Activated T-cell treated with anti-CD3 and anti-CD28 coated beads, Interleukin-2, amount 50 U/mL, for 72 hours (primary cell): ENCODE measurements at places on chromosomes 12 and 14.

DNA sequence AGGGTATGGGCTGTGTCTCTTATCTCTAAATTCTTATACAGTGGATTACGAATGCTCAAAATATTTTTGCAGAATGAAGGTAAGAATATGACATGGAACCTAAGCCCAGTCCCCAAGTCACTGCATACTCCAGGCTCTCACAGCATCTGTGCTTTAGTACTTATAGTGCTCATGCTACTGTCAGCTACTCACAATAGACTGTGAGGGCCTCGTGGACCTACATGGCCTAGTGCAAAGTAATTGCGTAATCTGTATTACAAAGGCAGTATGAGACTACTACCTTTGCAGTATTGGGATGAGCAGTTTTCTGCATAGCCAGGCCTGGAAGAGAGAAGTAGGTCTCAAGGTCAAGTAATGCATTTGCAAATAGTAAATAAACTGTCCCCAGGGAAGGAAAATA is 27.9 kb downstream of the VWF start:
- DNase-seq: no peak

- no peak for DNase-seq
Observed at GRCh38 chr12:64219145-64219544, 3.0 kb downstream of the KICS2 start.

DNA sequence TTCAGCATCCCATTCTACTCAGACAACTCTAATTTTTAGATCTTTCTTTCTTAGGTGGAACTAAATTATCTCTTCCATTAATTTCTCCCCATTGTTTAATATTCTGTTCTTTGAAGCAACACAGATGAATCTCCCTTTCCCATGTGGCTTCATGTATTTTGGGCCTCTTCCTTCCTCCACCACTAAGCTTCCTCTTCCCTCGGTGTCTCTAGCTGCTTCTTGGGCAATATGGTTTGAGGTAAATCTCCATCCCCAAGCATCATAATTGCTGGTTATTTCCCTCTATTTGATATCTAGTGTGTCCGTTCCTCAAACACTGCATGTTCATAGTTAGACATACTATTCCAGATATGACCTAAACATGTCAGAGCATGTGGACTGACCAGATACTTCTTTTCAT is 119.2 kb downstream of the PELI2 start:
- no peak for DNase-seq

DNA sequence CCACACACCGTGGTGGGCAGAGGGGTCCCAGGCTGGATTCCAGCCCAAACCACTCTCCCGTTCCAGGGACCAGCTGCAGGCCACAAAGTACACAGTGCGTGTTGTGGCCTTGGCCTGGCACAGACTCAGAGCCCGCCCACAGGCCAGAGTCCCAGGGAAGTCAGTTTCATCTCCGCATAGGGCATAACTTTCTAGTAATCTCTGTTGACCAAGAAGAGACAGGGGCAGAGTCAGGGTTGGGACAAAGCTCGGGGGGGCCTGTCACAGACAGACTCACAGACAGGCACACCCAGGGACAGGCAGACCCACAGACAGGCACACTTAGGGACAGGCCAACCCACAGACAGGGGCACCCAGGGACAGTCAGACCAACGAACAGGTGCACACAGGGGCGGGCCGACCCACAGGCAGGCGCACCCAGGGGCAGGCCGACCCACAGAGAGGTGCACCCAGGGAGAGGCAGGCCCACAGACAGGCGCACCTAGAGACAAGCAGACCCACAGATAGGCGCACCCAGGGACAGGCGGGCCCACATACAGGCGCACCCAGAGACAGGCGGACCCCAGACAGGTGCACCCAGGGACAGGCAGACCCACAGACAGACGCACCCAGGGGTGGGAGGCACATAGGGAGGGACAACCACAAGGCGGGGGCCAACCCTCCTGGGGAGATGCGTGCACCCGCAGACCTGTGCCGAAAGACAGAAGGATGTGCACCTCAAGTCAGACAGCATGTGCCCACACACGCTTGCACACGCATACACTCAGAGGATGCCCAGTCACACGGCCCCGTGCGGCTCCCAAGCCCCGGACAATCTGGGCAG is 323.3 kb upstream of the RTL1 start:
- DNase-seq: no peak

DNA sequence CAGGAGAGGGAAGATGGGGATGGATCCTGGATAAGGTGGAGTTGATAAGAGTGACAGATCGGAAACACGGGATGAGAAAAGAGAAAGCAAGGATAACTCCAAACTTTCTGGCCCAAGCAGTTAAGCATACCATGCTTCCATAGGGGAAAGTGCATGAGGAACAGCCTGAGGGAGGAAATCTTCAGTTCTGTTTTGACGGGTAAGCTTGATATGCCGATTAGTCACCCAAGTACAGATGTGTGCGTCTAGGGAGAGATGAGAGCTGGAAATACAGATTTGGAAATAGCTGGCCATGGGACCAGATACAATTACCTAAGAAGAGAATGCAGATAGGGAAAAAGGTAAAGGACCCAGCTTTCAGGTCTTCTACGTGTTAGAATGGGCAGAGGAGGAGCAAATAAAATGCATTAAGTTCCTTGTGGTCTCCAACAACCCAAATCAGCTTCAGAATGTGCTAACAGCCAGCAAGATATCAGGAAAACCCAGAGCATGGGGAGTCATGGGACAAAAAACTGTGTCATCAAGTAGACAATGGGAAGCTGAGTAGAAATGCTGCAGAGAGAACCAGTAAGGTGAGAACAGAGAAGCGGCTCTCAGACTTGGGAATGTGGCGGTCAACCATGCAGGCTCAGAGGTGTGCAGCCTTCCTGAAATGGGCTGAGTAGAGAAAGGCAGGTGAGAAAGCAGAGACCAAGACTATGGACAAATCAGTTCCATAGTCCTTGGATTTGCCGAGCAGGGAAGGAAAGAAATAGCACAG is 56.3 kb downstream of the PPP1R36 start:
- DNase-seq: no peak

- DNase-seq: no peak
Observed at GRCh38 chr14:56055511-56055910, 62.7 kb upstream of the PELI2 start.
